Right cardiac atrium (tissue), 5 donors: ENCODE measurements at places on chromosomes 1 and 21. TPM values are rescaled to one million over a fixed set of nuclear protein-coding genes. Genes with fewer than 3 reads are reported as not detected.

FAM167B gene
- total RNA-seq, result 4.4 TPM

LCE6A gene
- total RNA-seq, result not detected

SLC2A5 gene
- total RNA-seq, result 2.6 TPM

CHRM3 gene
- 0.86 TPM for total RNA-seq

FAM72B gene
- total RNA-seq, result 1.0 TPM

COPA gene
- total RNA-seq, result 117 TPM

CLIC6 gene
- total RNA-seq, result 7.1 TPM

NLRP3 gene
- total RNA-seq, result 0.91 TPM

PEX14 gene
- 22.9 TPM for total RNA-seq

LCE2B gene
- not detected for total RNA-seq

CADM3 gene
- 13.2 TPM for total RNA-seq

FBXO2 gene
- total RNA-seq, result 5.9 TPM

PLXNA2 gene
- total RNA-seq, result 16.2 TPM

INSRR gene
- 0.03 TPM for total RNA-seq

TRIM17 gene
- total RNA-seq, result 2.4 TPM

CASQ2 gene
- total RNA-seq, result 706 TPM

DONSON gene
- 5.5 TPM for total RNA-seq

ZNF593OS gene
- not detected for total RNA-seq

AMY1C gene
- total RNA-seq, result not detected

SELENBP1 gene
- 65.9 TPM for total RNA-seq

ADAMTS5 gene
- total RNA-seq, result 2.6 TPM

PTPN14 gene
- 20.1 TPM for total RNA-seq

SLAMF6 gene
- 0.66 TPM for total RNA-seq

GUCA2B gene
- total RNA-seq, result not detected

ASCL5 gene
- total RNA-seq, result not detected

TMEM81 gene
- total RNA-seq, result 2.3 TPM

CFAP141 gene
- not detected for total RNA-seq

TEX38 gene
- total RNA-seq, result not detected

C1orf167 gene
- total RNA-seq, result 2.2 TPM

PTGFR gene
- total RNA-seq, result 0.34 TPM

DRAXIN gene
- total RNA-seq, result 0.03 TPM
